ENCODE measurements at places on chromosomes 7 and 10. TPM values are rescaled to one million over a fixed set of nuclear protein-coding genes. Genes with fewer than 3 reads are reported as not detected.

Gene ARL3
- 3.6 TPM for total RNA-seq

GRCh38 chr10:59825932-59826331 lies 72.7 kb upstream of the MRLN start:
- no peak for DNase-seq

DNA sequence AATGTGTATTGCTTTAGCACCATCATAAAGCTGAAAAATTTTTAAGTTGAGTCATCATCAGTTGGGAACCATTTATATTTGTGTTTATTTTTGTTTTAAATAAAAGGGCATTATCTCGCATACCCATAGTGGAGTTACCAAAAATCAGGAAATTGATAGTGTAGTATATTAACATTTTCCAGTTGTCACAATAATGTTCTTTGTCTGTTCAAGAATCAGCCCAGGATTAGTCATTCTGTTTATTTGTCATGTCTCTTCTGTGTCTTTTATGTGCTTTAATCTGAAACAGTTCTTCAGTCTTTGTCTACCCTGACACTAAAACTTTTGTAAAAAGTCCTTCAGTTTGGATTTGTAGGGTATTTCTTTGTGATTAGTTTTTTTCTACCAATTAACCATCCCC lies 827.8 kb upstream of the ZWINT start:
- no peak for DNase-seq

DNA sequence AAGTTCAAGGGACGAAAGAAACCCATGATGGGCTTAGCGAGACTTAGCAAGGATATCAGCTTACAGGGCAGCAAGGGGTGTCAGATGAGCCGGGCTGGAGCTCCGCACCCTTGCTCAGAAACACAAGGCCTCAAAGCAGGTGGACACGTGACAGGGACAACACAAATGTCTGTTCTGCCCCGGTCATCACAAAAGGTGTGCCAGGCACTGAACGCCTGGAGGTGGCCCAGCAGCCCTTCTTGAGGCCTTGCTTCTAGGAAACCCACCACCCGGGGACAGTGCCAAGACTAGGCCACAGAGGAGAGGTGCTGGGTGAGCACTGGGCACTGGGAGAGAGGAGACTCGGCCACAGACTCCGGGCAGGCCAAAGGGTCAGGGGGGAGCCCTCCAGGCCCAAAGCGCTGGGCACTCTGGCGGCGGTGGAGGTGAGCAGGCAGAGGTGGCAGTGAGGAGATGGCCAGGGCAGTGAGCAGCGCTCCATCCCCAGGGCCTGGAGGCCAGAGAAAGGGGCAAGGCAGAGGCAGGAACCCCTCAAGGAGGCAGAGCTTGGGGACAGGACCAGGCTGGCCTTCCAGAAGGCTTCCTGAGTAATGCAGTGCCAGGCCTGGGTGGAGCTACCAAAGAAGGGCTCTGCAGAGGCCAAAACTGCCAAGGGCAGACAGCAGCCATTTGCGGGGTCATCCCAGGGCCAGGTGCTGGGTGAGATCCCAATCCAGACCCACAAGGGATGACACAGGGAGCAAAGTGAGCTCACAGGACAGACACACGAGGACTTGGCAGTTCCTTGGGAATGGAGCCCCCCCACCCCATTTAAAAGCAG lies 22.7 kb downstream of the EBF3 start:
- no peak for DNase-seq

GRCh38 chr10:44552726-44553125 lies 167.8 kb upstream of the CXCL12 start:
- no peak for DNase-seq

- no peak for DNase-seq
These were observed 87.5 kb upstream of the GATA3 start for GRCh38 chr10:7967035-7967434.

DNA sequence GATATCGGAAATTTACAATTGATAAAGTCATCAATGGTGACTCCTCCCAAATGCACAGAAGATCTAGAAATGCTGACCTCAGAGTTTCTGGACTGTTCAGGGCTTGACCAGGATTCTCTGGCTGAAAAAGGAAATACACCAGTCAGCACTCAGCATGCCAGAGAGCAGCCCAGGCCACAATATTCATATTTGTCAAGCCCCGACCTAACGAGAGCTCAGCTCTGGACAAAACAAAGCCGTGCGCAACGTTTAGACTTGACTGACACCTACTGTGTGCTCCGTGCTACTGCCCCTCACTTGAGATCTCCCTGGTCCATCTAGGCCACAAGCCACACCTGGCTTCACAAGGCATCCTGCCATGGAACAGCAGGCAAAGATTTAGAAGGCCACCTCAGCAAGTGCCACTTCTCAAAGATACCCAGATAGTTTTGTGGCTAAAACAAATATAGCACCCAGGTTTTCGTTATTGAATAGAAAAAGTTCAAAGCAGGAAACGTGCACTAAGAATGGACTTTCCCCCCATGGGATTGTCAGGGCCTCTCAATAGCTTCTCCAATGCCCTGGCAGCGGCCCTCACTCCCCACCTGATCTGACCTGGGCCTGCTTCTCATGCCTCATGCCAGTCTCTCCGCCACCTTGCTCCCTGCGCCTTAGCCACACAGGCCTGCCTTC lies 218.3 kb downstream of the FAM107B start:
- DNase-seq = peak; percentile 77

GRCh38 chr10:121947343-121948330 lies 19.8 kb upstream of the ATE1 start:
- DNase-seq = peak; percentile 56

All from dermis blood vessel endothelial cell (primary cell).